HT-29 (cell line): ENCODE measurements at places on chromosomes 12 and 14. TPM values are rescaled to one million over a fixed set of nuclear protein-coding genes. Genes with fewer than 3 reads are reported as not detected.

B3GNT4 gene
- total RNA-seq = 1.4 and 2.1 TPM in 2 replicates

GPD1 gene
- total RNA-seq = 8.0 and 9.5 TPM in 2 replicates

- DNase-seq = no peak
These were observed 82.7 kb downstream of the C14orf132 start for GRCh38 chr14:96121660-96122395.

GRCh38 chr12:117134059-117134458 lies 34.8 kb upstream of the TESC start:
- no peak for DNase-seq
